Suppressor macrophage treated with lipopolysaccharide for 1 hour (primary cell): ENCODE measurements at places on chromosomes 5 and 9.

DNA sequence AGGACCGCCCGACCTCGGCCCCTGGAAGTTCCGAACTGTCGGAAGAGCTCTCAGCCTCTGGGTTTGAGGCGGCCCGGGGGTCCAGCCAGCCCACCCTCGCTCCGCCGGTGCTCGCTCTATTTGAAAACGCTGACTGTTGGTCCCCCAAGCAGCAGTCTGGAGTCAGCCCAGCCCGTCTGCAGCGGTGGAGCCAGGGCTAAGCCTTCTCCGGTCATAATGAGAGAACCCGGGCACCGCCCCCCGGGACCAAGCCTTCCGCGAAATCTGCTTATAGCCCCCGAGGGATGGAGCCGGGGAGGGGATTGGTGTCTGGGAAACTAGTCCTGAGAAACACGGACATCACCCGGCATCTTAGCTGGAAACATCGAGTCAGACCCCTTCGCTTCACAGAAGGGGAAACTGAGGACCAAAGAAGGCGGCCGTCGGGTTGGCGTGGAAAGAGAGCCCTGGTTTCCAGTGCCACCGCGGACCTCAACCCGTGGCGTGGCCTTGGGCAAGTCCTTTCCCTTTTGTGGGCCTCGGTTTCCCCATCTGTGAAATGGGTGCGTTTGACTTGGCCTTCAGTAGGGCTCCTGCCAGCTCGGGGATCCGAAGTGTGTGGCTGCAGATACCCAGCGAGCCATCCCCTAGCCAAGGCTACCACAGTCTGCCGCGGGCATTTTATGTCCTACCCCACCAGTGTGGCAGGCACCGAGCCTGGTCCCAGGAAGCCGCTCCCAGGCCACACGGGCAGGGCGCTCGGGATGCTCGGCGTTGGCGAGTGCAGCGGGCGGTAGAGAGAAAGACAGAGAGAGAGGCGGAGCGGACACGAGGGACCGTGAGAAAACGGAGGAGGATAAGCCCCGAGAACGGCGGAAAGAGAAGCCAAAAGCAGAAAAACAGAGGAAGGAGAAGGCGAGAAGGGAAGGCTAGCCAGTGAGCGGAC, 857 bp downstream of the ADAM19 start:
- DNase-seq: no peak

GRCh38 chr5:6328173-6328572, 50.2 kb downstream of the MED10 start:
- peak; percentile 7 for DNase-seq

DNA sequence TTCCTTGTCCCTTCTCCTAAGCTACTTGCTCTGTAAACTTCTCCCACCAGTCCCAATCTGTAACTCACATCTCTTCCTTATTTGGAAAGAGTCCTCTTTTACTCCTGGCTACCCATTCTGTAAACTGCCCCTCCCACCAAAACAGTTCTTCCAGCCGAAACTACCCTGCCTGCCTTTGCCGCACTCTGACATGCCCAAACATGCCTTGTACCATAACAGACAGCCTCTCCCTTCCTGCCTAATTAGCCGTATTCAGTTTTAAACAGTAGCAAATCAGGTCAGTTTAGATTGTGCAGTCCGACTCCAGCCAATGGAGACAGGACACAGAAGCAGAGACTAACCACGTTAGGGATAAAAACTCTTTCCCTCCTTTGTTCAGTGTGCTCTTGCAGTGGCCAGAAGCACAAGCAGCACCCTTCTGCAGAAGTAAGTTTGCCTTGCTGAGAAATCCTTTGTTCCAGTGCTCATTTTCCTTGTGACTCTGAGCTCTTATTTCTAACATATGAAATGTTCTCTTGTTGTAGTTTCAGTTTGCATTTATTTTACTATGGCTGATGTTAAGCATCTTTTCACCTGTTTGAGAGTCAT, 5.4 kb upstream of the GLT6D1 start:
- DNase-seq: no peak

GRCh38 chr5:2017540-2018389, 135.0 kb upstream of the IRX4 start:
- peak; percentile 30 for DNase-seq

- no peak for DNase-seq
Measured at GRCh38 chr5:170464280-170465127, 39.3 kb upstream of the KCNIP1 start.
